ENCODE measurements at places on chromosomes 6 and 20. TPM values are rescaled to one million over a fixed set of nuclear protein-coding genes. Genes with fewer than 3 reads are reported as not detected.

DNA sequence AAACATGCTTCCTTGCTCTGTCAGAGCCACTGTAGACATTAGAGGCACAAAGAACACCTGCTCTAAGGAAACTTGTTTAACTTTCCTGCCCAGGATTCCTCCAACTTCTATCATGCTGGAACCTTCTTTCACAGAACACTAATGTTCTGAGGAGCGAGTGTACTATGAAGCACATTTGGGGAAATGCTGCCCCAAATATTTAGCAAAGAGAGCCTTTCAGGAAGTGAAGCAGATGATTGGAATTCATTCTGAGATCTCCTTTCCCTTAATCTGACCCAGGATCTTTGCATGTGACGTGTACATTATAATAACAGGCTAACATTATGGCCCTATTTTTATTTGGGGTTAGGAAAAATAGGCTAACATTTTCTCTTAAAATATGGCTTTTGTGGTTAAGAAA is 21.0 kb upstream of the FYN start:
- DNase-seq: no peak

DNA sequence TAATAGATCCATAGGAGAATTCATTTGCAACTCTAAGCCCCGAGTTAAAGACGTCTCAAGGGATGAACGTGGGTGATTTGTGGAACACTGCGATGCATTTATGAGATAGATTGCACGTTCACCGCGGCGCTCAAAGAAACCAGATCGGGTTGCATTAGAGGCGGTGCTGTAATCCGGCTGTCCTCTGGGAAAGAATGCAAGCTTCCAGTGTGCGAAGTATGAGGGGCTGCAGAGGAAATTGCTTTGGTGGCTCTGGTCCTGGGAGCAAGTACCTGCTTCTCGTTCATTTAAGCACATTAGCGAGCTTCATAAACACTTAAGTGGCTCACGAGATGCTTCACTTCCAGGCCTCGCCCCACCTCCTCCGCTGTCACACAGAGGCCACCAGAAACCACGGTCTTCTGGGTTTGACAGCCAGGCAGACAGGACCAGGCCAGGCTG is 182.3 kb downstream of the CDH4 start:
- no peak for DNase-seq

Gene ENTPD6
- 43.5 TPM for total RNA-seq

DNA sequence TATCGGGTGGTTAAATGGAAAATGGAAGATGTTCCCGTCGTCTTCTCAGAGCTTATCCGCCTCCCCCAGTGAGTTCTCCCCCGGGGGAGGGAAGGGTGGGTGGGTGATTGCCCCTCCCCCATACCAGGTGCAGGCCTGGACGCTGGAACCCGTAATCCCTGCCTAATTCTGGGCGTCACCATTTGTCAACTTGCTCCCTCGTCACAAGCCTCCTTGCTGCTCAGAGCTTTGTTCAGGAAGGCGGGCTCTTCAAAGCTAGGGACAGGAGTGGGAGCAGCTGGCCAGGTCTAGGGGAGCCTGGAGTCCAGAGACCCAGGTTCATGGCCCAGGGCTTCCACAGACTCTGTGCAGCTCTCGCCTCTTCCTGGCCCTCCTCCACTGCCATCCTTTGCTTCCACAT is 25.6 kb downstream of the CDH22 start:
- DNase-seq: no peak

DNA sequence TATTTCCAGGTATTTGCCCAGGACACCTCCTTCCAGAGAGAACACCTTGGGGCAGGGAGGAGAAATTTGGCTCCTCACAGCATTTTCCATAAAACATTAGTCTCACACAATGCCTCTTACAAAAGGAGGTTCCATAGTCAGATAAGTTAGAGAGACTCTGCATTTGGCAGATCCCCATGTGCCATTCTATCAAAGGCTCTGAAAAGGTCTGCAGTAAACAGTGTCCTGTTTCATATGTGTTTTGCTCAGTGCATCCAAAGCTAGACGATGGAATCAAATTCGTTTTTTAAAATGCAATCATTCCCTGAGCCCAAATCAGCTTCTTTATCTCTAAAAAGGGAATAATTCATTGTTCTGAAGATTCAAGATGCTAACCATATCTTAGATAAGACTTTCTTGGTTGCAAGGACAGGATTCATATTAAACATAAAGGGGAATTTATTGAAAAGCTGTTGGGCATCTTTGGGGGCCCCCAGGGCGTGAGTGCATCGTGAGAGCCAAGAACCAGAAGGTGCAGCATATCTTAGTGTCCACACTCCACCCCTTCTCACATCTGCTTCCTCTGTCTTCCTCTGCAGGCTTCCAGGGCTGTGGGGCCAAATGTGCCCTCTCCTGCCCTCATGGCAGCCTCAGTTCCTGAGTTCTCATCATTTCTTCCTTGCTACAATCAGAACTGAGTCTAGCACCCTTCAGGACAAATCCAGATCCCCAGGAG is 41.4 kb upstream of the MLN start:
- DNase-seq: no peak

- DNase-seq: no peak
Observed at GRCh38 chr20:17916433-17916891, 52.1 kb downstream of the SNX5 start.
